ENCODE measurements at places on chromosomes 16 and 17. TPM values are rescaled to one million over a fixed set of nuclear protein-coding genes. Genes with fewer than 3 reads are reported as not detected.

PLLP gene
- total RNA-seq, result 241 TPM

ACAP1 gene
- 3.0 TPM for total RNA-seq

TEX19 gene
- not detected for total RNA-seq

PRKCB gene
- 8.6 TPM for total RNA-seq

SNAI3 gene
- total RNA-seq, result 0.17 TPM

KCNJ18 gene
- total RNA-seq, result 2.0 TPM

MFAP4 gene
- total RNA-seq, result 30.9 TPM

MSLN gene
- total RNA-seq, result 1.1 TPM

C16orf74 gene
- 5.4 TPM for total RNA-seq

AATK gene
- total RNA-seq, result 3.5 TPM

SHISA9 gene
- 3.1 TPM for total RNA-seq

C16orf96 gene
- 0.08 TPM for total RNA-seq

NECAB2 gene
- total RNA-seq, result not detected

MRPL10 gene
- total RNA-seq, result 25.3 TPM
